DND-41 (cell line): ENCODE measurements at places on chromosomes 2 and 18.
A peak's percentile ranks its signal among the peaks of the same experiment; 100 is the strongest.

DNA sequence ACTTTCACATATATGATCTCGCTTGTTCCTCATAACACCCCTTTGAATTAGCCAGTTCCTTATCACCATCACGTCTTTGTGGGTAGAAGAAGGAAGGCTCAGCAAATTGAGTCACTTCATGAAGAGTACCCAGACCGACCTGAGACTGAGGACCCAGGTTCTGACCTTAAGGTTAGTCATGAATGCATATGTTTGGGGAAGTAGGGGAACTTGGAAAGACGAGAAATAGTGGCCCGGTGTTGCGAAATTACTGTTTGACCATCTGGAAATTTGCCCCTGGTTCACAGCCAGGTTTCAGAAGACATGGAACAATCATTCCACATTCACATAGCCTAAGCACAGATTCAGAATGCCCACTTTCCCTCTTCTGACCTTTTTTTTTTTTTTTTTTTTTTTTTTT is 59.8 kb downstream of the MEIS1 start:
- no peak for DNase-seq

DNA sequence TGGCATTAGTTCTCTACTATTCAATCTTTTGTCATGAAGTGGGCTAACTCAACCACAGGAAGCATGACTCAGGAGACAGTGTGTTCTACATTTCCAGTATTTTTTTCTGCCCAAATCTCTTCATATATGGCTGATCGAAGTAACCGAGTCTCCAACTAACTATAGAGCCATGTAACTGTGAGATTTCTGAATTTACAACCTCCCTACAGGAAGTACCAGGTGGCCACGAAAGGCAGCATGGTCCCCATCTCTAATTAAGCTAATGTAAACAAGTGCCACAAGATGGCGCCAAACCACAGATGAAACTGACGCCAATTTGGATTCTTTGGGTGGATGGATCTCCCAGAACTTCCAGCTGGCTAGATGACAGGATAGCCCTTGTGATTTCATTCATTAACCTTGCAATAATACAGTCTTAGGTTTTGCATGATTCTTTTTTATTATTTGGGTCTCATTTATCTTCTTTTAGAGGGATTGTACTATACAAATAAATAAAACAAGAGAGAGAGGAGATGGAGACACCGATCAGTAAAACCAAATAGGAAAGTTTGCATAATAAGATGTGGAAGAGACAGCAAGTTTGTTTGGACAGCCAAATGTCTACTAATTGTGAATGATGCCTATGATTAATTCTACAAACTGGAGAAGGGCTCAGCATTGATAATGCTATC is 18.3 kb upstream of the ARHGAP15 start:
- DNase-seq, result peak; percentile 82

GRCh38 chr2:3405307-3405706 is 25.8 kb downstream of the TRAPPC12 start:
- no peak for DNase-seq

GRCh38 chr2:100267751-100268150 is 54.5 kb downstream of the LONRF2 start:
- no peak for DNase-seq
